Activated T-cell treated with anti-CD3 and anti-CD28 coated beads, Interleukin-2, amount 50 U/mL, for 1 hour (primary cell): ENCODE measurements at places on chromosomes 2 and 18.
A peak's percentile ranks its signal among the peaks of the same experiment; 100 is the strongest.

DNA sequence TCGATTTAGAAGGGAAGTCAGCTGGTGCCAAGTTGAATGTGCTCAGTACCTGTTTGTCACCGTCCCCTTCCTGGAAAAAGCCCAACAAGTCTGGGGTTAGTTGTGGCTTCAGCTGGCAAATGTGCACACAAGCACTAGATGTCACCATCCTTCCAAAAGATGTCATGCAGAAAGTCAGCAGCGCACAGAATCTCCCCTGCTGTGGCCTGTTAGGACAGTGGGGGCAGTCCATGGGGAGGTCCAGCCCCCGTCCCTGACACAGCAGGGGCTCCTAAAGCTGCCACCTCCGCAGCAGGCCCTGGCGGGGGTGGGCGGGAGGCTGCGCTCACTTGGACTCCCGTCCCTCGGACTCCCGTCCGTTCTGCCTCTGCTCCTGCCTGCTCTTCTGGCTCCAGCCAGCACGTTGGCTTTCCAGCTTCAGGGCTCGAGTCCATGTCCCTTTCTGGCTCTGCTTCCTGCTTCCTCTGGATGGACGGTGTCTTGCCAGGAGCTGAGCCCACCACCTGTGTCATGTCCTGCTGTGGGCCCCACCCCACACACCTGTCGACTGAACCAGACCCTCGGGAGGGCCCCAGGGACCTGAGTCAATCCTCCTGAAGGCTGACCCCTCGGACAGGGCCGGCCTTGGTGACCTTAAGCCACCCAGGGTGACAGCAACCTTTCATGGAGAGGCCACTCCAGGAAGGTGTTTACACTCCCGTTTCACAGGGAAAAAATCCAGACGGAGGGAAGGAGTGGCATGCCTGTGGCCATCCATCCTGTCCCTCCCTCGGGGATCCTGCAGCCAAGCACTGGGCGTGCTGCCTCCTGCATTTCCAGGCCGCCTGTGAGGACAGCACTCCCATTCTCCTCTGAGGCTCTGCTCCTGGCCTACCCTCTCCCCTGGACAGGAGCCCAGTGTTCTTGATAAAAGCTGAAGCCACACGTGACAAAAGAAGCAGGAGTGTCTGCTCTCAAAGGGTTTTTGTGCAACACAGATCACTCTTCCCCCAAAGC lies 8.5 kb downstream of the RAB17 start:
- DNase-seq, result peak; percentile 40

- DNase-seq, result no peak
Measured at GRCh38 chr2:73582364-73582763, 59.9 kb downstream of the NAT8 start.

DNA sequence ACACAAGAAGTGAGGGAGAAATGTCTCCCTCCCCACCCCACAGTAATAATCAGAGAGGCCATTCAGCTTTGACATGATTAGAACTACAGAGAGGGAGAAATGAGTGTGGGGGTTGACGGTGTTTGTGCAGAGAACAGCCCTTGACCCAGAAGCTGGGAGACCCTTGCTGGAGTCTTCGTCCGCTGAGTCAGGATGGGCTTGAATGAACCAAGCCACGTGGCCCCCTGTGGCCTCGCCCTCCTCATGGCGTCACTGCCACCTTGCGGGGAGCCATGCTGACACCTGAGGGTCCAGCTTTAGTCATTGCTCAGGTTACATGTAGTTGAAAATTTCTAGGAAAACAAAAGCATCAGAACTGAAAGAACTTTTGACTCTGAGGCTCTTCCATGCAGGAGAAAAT lies 101.2 kb downstream of the DGKD start:
- no peak for DNase-seq

DNA sequence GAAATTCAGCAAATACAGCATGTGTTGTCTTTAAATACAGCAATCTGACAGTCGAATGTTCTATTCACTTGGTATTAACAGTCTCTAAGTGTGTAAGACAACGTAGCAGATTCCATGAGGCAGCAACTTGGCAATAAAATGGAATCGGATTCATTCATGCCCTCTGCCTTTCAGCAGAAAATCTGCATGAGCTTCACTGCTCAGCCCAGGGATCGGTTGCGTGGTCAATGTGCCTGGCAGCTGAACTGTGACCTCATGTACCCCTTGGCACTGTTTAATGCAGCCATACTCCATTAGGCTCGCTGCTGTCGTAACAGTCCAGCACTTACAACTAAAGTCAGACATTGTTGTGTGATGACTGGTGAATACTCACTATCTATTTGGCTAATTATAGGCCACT lies 17.7 kb upstream of the RGPD4 start:
- no peak for DNase-seq

DNA sequence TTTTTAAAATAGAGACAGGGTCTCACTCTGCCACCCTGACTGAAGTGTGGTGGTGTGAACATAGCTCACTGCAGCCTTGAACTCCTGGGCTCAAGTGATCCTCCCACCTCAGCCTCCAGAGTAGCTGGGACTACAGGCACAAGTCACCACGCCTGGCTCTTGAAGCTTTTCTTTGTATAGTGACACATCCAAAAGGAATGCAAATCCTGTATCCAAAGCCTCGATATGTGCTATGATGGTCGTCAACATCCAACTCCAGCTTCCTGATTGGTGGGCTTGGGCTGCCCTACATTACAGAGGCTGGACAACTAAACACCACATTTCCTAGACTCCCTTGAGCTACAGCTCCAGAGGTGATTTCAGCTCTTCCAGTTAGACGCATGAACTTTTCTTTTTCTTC lies 101.7 kb upstream of the PGAP1 start:
- no peak for DNase-seq

DNA sequence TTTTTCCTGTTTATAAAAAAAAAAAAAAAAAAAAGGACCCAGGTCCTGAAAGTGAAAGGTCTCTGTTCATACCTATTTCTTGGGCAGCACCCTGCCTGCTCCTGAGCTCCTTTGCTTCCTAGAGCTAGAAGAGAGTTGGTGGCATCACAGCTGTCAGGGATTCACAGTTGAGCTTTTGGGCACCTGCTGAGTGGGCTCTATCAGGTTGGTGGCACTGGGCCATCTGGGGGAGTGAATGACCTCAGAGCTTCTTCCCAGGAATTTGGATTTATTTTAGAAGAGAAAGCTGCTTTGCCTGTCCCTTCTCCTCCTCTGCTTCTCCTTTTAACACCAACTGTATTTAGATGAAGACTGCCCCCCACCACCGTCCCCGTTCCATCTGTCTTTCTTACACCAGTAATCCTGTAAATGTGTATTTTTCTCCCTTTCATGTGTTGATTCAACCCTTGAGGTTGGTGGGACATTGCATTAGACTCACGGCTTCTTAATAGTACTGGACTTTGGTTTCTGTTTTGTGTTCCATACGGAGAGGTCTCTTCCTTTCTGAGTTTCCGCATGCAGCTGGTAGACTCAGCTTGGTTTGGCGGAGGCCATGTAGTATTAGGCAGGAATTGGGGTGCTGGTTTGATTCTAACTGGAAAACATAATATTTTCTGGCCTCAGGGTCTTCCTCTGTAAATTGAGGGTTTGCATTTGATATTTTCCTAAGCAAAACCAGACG lies 7.6 kb upstream of the MGAT5 start:
- DNase-seq, result no peak
